Mesendoderm (in vitro differentiated cells): ENCODE measurements at places on chromosomes 11 and 22.

GRCh38 chr11:102111011-102111786, 952 bp downstream of the YAP1 start:
- no peaks in the 10 kb centered on the region for H3K27me3 ChIP-seq
- H3K4me1 ChIP-seq: peaks cover 2% of the 10 kb centered on the region
- H3K4me3 ChIP-seq: peak overlapping the region; percentile 80
- H3K36me3 ChIP-seq: no peaks in the 10 kb centered on the region

DNA sequence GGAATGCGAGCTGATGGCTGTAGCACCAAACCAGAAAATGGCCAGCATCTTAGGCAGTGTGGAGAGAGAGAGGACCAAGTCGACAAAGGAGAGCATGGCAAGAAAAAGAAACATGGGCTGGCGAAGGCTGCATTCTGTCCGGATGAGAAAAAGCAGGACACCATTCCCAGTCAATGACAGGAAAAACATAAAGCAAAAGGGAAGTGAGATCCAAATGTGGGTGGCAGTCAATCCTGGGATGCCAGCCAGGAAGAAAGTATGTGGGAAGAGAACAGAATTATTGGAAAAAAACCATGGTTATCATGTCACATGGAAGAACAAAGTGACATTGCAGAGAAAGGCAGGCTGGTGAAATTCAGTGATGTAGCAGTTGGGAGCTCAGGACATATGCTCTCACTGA, 36.9 kb upstream of the OR56A1 start:
- H3K4me3 ChIP-seq: no peak overlapping the region
- peaks cover 2% of the 10 kb centered on the region for H3K4me1 ChIP-seq
- no peaks in the 10 kb centered on the region for H3K36me3 ChIP-seq
- no peak for DNase-seq
- no peak overlapping the region for H3K27ac ChIP-seq
- H3K27me3 ChIP-seq: no peaks in the 10 kb centered on the region

DNA sequence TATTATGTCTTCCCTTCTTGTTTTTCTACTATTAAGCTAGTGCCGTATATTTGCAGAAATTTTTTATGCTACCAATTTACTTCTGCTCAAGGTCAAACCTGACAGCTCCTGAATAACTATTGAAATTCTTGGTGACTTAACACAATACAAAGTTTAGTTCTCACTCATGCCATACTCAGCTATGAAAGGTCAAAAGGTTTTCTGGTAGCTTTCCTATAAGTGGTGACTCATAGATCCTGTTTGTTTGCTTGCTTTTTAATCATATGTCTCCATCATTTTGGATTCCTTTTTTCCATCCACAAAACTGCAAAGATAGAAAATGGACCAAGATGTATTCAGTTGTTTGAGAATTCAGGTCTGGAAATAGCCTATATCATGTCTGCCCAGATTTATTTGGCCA, 855.8 kb upstream of the LRRC4C start:
- H3K4me1 ChIP-seq: no peaks in the 10 kb centered on the region
- H3K4me3 ChIP-seq: no peak overlapping the region
- H3K27me3 ChIP-seq: no peaks in the 10 kb centered on the region
- no peaks in the 10 kb centered on the region for H3K36me3 ChIP-seq

GRCh38 chr11:109405671-109406070, 16.3 kb upstream of the C11orf87 start:
- H3K27ac ChIP-seq: no peak overlapping the region
- no peak for DNase-seq
- no peaks in the 10 kb centered on the region for H3K4me1 ChIP-seq
- no peak overlapping the region for H3K4me3 ChIP-seq

- no peaks in the 10 kb centered on the region for H3K4me1 ChIP-seq
- no peaks in the 10 kb centered on the region for H3K36me3 ChIP-seq
- no peak overlapping the region for H3K27ac ChIP-seq
- no peak for DNase-seq
- H3K4me3 ChIP-seq: no peak overlapping the region
These were observed 13.8 kb downstream of the DGCR6L start for GRCh38 chr22:20305894-20306645.
